ENCODE measurements at places on chromosomes 4 and X.

- no peak for DNase-seq
Measured at GRCh38 chr4:186104114-186104889, at the start of gene FAM149A. Gene FAM149A, plus strand, starts transcription at chr4:186104704.

DNA sequence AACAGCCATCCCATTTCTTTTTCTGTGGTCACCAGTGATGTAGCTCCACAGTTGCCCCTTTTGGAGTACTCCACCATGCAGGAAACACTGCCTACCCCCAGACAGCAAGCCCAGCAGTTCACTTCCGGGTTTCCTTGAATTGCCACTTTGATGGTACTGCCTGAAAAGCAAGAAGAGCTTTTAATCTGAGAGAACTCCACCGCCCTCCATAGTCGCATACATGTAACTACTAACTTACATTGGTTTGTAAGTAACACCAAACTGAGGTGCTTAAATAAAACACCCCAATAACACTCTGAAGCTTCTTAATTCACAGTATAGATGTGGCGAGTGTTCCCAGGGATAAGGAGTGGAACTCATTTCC is 53.6 kb upstream of the HPSE start:
- DNase-seq = no peak

- DNase-seq = no peak
Measured at GRCh38 chr4:95539106-95539505, 9.7 kb downstream of the UNC5C start.

- no peak for DNase-seq
Measured at GRCh38 chrX:39817754-39818470, 279.8 kb downstream of the BCOR start.

DNA sequence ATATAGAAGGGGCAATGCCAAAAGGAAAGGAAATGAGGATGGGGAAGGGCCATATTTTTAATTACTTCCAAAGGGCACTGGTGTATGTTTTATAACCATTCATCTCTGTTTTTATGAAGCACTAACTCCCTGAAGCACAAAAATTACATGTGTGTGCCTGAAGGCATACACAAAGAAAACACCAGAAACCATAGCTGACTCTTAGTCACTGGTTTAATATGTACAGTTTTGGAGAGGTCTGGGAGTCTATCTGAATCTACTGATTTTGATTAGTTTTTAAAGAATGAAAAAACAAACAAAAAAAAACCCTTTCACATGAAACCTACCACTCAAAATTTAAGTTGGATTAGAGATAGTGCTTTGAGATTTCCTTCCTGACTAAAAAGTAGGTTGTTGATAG is 438.7 kb downstream of the RPA4 start:
- DNase-seq = no peak

DNA sequence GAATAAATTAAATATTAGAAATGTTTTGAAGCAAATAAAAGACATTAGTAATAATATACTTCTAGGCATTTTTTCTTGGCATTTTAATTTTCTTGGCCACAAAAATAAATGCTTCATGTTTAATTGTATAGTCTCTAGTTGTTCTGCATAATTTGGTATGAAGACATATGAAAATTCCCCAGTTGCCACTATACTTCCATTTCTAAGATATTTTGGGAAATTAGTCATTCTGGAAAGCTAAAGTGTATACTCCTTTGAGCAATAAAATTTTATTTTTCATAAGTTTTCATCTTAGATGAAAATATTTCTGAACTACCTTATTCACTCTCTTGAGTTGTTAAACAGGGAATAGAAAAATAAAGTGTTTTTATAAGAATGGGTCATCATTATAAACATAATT is 13.8 kb downstream of the HDX start:
- DNase-seq = no peak

GRCh38 chr4:118834960-118835569 is 861 bp downstream of the SEC24D start:
- DNase-seq = peak; percentile 64

DNA sequence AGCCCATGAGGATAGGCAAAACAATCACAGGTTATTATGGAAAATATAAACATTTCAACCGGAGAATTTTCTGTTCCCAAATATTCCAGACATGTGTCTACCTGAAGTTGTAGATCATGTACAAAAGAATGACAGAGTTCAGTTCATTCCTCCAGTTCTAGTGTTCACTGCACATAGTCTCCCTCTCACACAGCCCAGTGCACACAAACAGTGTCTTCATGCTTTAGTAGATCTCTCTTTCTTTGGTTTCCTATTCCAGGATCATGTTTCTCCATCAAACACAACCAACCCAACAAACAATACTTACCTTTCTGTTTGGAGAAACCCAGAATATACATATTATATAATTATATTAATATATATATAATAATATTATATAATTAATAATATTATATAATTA is 671.9 kb downstream of the TRIML1 start:
- peak; percentile 14 for DNase-seq

DNA sequence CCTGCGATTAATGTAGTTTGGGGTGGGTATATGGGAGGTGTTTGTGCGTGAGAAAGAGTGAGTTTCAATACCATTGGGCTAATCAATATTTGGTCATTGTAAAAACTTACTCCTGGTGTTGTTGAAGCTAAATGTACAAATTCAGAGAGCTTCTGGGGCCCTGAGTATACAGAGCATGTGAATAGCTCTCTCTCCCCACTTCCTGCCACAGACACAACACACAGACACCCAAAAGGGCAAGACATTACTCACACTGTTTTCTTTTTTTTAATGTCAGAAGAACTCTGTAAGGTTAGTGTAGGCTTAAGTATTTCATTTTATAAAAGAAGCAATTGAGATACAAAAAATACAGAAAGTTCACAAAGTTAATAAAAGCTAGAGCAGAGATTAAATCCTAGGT is 151.3 kb upstream of the KCNIP4 start:
- DNase-seq = no peak

DNA sequence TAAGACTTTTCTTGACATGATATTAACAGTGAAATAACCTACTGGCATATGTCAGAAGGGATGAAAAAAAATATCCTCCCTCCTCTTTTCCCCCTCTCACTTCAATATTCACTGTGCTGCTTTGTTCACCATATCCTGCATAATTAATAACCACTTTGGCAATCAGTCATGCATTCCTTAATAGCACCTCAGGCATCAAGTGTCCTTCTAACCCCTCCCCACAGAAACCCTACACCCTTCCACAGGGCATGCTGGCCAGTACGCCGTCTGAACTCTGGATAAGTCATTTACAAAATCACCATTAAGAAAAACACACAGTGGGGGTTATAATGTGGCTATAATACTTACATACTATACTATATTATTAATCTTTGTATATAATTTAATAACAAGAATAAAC is 165.9 kb downstream of the PDGFC start:
- DNase-seq = peak; percentile 47

GRCh38 chrX:4225086-4225485 is 511.6 kb upstream of the PRKX start:
- DNase-seq = no peak

DNA sequence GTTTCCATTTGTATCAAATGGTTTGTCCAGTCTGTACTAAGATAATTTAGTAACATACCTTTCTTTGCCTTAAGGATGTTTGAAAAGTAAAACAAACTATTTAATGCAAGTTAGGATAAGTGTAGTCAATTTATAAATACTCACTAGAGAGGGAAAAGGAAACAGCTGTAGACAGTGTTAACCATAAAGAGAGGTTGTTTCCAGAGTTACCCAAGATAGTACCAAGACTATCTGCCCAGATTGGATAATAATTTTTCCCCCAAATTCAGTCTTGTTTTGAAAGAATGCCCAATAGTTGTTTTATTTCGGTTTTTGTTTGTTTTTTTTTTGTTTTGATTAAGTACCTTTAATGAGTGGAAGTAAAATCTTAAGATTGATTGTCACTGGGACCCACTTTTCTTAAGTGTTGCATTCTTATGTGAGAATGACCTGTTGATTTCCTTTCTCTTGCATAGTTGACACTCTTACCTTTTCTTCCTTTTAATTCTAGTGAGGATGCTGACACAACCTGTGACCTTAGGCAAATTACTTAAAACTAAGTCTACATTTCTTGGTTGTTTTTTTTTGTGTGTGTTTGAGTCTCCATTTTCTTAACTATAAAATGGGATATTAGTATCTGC is 12.8 kb downstream of the AFF1 start:
- DNase-seq = no peak

GRCh38 chr4:107349266-107349665 is 313.2 kb upstream of the DKK2 start:
- DNase-seq = no peak

DNA sequence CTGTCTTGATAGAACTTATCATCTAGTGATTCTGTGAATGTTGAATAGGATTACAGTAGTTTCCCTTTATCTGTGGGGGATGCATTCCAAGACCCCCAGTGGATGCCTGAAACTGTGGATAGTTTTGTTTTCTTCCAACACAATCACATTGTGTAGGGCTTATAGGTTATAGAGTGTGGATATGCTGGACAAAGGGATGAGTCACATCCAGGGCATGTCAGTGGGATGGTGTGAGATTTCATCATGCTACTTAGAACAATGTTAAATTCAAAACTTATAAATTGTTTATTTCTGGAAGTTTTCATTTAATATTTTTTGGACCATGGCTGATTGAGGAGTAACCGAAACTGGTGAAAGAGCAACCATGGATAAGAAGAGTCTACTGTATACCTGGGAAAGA is 432.3 kb upstream of the ATOH1 start:
- no peak for DNase-seq

GRCh38 chr4:75255261-75255660 is 258.9 kb downstream of the RCHY1 start:
- no peak for DNase-seq

DNA sequence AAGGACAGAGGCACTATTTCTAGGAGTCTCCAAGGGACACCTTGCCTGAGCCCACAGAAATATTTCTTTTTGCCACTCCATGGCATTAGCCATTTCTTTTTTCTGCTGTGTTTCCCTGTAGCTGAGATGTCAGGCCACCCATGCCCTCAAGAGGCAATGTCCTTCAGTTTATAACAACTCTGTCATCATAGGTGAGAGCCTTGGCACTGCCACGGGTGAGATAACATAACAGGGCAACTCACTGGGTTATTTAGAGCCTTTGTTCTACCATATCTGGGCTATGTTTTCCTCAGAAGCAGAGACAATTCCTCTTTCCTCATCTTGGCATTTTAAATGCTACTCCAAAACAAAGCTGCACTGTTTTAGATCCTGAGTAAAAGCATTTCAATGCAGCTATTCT is 99.9 kb upstream of the MAOA start:
- no peak for DNase-seq

DNA sequence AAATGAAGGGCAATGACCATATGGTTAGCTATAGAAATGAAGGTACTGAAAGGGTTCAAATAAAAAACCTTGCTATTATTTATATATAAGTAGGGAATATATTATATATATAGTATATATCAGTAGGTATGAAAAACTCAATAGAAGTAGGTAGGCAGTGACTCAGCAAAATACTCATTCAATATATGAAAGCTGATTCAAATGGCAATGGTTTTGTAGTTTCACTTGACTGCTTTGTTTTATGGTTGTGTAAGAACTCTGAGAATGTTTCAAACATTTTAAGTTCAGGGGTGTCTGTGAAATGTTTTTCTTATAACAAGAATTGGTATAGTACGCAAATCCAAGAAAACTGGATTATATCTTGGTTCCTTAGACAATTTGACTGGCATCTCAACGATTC is 4.1 kb downstream of the ZNF280C start:
- no peak for DNase-seq

GRCh38 chr4:169899295-169899694 is 126.9 kb downstream of the MFAP3L start:
- DNase-seq = no peak

DNA sequence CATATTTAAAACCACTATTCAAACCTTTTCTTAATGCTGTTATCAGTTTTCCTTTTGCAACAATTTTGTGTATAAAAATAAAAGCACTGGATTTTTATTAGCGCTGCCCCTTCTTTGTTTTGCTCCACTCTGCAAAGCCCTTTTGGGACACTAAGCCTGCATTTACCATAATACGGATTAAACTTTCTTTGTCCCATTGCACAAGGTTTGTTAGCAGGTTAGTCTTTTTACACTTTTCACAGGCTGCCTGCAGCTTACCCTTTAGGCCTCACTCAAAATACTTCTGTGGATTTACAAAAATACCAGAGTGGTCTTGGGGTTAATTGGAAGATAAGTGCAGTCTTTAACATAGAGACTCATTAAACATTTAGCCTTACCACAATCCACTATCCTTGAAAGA is 35.7 kb upstream of the MAB21L2 start:
- no peak for DNase-seq

GRCh38 chrX:150212672-150213480 is 150.2 kb upstream of the MAMLD1 start:
- no peak for DNase-seq

DNA sequence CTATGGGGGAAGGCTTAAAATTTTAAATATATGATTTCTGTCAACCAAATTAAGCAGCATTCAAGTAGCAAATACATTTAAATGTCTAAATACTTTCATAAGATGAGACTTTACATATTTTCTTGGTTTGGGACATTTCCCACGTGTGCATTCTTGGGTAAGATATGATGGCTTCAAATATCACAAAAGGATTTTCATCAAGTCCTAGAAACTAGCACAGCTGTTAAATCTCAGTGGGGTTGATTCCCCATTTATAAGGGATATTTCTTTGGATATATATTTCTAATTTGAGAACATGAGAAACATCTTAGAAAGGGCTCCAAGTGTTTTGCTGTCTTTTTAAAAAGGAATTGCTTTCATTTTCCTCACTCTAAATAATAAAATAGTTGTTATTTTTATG is 90.2 kb downstream of the P2RY10 start:
- no peak for DNase-seq

GRCh38 chr4:42488554-42488953 is 91.3 kb downstream of the SHISA3 start:
- DNase-seq = no peak

- no peak for DNase-seq
Measured at GRCh38 chr4:107996949-107997788, 7.5 kb downstream of the HADH start.

- no peak for DNase-seq
Measured at GRCh38 chr4:168336837-168337549, 18.4 kb upstream of the DDX60 start.

DNA sequence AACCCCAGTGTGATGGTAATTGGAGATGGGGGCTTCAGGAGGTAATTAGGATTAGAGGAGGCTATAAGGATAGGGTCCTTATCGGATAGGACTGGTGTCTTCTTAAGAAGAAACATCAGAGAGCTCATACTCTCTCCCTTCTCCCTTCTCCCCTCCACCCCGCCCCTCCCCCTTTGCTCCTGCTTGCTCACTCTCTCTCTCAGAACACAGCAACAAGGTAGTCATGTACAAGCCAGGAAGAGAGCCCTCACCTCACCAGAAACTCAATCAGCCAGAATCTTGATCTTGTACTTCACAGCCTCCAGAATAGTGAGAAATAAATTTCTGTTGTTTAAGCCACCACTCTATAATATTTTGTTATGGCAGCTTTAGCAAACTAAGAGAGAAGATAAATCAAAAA is 4.5 kb downstream of the DDX60L start:
- no peak for DNase-seq

- no peak for DNase-seq
Measured at GRCh38 chrX:125289920-125290319, 29.8 kb upstream of the TEX13C start.

All from left kidney (tissue), 8 donors.